ENCODE measurements at places on chromosomes 7 and 10.

DNA sequence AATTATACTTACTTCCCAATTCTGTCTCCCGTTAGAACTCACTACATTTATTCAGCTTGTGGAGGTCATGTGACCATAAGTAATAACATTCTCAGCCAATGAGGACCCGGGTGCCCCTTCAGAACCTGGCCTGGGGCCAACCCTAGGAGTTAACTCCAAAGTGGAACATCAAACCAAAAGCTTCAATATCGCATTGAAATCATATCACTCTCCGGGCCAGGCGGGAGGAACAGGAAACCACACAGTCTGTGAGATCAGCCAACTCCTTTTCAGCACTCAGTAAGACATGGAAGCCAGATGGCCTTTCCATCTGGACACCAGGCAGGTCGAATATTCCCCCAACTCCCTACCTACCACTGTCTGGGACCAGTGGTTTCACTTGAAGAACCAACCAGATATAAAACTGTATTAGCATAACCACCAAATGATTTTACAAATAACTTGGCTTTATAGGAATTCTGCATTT is 5.5 kb downstream of the CREB3L2 start:
- no peak for DNase-seq

DNA sequence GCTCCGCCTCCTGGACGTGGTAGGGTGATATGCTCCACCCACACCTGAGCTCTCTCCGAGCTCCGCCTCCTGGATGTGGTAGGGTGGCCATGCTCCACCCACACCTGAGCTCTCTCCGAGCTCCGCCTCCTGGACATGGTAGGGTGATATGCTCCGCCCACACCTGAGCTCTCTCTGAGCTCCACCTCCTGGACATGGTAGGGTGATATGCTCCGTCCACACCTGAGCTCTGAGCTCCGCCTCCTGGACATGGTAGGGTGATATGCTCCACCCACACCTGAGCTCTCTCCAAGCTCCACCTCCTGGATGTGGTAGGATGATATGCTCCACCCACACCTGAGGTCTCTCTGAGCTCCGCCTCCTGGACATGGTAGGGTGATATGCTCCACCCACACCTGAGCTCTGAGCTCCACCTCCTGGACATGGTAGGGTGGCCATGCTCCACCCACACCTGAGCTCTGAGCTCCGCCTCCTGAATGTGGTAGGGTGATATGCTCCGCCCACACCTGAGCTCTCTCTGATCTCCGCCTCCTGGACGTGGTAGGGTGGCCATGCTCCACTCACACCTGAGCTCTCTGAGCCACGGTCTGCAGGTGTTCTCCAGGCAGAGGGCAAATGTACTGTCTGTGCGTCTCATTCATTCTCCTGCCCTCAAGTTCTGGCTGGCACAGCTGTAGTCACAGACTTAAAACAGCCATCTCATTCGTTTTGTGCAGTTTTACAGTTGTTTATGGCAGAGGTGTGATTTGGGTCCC is 252.4 kb downstream of the DIP2C start:
- no peak for DNase-seq

DNA sequence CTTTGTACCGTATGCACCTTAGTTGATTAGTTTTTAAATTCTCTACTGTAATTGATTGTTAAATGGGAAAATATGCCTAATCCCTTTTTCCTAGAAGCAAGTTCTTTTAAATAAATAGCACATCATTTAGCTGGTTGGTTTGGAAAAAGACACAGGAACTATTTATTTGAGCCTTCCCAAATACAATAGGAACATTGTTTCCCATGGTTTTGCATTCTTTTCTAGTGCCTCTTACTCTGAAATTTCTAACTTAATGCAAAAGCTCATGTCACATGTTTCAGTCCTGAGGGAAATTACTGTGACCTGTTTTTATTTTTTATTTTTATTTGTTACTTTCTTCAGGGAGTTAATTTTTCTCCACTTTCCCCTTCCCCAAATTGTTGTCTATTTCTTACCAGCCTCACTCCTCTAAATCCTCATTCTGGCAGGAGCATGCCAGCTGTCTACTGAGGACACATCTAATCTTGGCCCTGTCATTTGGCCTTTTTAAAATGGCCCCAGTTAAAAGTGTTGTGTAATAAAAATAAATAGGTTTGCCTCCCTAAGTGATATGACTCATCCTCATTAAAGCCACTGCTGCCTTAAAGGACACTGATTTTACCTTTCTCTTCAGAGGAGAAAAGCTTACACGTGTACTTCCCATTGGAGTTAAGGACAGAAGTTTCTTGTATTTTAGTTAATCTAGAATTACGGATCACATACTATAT is 94.5 kb downstream of the PPP1R3A start:
- DNase-seq, result peak; percentile 36

GRCh38 chr10:101903827-101904550 is 60.4 kb upstream of the KCNIP2 start:
- peak; percentile 87 for DNase-seq

DNA sequence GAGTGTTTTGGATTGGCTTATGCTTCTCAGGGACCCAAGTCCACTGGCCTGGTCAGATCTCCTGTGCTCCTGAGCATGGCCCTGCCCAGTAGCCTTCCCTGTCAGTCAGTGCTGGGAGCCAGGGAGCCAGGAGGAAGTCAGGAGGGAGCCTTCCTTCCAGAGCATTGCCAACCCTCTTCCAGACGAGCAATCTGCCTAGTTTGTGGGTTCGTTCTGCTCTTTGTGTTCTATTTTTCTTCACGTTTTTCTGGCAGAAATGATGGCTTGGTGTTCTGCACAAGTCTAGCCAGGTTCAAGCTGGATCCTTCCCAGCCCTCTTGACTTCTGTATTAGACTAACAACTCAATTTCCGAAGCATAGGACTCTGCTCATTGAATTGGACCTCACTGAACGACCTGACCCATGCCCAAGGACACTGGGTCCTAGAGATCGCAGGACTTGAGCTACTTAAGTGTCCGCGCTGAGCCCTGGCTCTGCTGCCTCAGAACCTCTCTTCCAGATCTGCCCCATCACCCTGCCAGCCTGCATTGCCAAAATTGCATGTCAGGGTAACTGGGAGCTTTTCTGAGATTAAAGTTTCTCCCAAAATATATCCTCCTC is 76.2 kb upstream of the MPP7 start:
- no peak for DNase-seq

- no peak for DNase-seq
Measured at GRCh38 chr7:133773601-133774000, 353.5 kb upstream of the LRGUK start.

DNA sequence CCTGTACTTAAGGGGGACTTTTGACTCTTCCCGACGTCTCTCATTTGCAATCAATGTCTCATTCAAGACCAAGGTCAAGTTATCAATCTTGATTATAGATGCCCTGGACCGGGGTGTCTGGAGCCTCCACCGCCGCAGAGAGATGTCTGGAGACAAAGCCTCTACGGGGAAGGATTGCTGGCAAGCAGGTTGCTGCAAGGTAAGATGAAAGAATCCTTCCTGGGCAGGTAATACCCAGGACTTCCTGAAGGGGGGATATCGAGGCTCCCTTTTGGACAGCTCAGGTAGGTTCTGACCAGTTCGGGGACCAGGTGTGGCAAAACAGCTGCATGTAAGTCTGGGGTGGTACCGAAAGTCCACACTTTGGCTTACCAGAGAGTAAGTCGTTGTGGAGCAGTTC is 12.5 kb upstream of the CUX1 start:
- peak; percentile 16 for DNase-seq

- DNase-seq, result peak; percentile 21
Measured at GRCh38 chr7:151702961-151703360, 174.0 kb downstream of the PRKAG2 start.

DNA sequence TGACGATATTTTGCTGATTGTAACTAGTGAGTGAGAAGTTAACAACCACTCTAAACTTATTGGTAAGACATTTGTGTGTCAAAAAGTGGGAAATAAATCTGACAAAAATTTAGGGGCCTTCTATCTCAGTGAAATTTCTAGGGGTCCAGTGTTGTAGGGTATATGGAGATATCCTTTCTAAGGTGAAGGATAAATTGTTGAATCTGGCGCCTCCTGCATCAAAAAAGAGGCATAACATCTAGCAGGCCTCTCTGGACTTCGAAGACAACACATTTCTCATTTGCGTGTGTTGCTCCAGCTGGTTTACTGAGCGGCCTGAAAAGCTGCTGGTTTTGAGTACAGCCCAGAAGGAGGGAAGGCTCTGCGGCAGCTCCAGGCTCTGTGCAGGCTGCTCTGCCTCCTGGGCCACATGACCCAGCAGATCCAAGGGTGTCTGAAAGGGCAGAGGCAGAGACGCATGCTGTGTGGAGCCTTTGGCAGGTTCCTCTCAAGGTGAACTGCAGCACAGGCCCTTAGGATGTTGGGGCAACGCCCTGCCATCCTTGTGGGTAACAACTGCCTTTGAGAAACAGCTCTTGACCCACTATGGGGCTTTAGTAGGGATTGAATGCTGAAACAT is 72.4 kb downstream of the LMBR1 start:
- no peak for DNase-seq

DNA sequence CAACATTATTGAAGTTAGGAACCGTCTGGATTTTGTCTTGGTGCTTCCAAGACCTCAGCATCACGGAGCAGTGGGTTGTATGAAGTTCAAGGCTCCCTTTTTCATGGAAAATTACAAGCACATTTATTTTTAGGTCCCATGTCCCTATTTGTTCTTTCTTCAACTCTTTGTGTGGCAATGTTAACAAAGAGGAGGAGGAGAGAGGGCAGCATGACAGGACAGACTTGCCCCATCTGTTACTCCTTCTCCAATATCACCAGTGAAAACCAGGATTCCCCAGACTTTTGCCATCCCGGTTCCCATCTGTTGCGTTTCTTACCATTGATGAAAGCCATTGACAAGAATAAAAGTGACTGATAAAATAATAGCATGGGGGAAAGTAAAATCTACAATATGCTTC is 28.6 kb downstream of the EEPD1 start:
- DNase-seq, result no peak

DNA sequence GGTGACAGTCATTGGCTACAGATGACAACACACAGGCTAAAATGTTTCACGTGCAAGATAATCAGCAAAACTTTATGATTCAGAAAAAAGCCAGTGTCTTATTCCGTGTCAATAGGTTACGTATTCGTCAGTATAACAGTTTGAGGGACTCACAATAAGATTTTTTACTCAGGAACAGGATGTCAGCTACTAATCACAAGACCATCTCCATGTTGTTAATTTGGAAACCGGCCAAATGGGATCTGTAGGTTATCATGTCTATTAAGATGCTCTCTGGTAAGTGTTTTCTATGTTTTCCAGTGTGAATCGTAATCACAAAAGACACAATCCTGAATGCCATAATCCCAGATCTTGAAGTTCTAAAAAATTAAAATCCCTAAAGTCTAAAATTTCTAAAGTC is 197.3 kb downstream of the ETV1 start:
- DNase-seq, result no peak

DNA sequence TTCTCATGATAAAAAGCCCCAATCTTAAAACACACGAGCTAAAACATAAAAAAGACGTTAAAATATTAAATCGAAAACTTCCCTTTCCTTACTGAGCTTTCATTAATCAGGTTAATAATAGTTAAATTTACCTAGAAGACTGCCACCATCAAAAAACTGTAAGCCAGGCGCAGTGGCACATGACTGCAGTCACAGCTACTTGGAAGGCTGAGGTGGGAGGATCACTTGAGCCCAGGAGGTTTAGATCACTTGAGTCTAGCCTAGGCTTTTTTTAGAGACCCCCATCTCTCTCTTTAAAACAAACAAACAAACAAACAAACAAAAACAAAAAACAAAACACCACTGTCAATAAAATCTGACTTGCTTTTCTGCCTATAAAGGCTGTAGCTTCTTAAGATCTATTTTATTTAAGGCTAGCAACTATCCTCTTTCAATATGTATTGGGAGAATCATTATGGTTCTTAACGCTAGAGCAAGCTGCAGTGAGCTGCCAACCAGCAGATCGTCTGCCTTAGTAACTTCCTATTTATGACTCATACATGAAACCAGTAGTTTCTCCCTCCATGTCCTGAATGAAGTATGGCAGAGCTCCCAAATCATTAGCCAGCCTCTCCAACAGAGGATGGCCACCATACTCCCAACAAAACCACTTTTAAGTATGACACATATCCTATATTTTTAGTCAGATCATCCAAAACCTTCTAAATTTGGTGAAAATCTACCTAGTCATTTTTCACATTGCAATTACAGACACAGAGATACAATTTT is 163.7 kb downstream of the SRPK2 start:
- no peak for DNase-seq

- peak; percentile 50 for DNase-seq
Measured at GRCh38 chr10:21732067-21732772, 198.2 kb downstream of the MLLT10 start.

GRCh38 chr10:123165445-123166072 is 11.4 kb downstream of the BUB3 start:
- DNase-seq, result peak; percentile 18

DNA sequence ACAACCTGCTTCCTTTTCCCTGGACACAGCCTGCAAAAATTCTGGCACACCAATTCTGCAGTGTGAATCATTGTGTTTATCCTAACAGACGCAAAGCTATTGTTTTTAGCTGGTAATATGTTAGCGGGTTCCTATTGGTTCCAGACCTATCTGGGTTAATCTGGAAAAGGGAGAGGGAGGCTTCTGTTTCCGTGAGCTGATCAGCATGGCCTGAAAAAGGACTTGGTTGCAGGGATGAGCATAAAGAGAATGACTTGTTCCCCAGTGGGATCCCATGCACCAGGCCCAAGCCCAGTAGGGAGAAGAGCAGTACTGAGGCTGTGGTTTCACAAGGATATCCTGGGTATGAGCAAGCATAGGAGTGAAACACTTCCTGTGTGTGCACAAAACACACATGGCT is 78.4 kb downstream of the PDE1C start:
- DNase-seq, result no peak

- DNase-seq, result no peak
Measured at GRCh38 chr10:88458209-88458608, 124.9 kb downstream of the RNLS start.

DNA sequence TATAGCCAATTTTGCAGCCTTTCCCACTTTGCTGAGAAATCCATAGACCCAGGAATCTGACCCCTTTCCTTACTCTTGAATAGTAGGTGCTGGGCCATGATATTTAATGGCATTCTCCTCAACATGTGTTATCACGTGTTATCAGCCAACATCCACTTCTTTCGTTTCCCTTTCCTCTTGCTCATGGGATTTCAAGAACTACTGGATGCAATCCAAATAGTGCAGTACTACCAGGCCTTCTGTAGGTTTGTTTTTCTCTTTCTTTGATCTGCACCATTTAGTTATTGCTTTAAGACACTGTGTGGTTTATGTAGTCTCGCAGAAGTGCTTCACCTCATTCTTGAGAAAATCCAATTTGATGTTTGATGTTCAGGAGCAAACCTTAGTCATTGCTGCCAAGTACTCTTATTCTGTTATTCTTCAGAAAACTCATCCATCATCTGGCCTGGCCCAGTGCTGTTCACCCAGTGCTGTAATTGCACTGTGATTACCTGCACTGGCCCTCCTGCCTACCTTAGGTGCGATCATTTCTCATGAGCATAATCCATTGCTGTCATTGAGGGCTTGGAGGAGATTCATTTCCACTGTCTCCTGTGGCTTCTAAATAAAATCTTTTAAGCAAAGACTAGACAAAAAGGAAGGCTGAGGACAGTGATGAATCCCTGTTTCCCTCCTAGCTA is 315.3 kb downstream of the BMPER start:
- no peak for DNase-seq

Data from NCI-H1417 (cell line).